ENCODE measurements at places on chromosomes 11 and 22. TPM values are rescaled to one million over a fixed set of nuclear protein-coding genes. Genes with fewer than 3 reads are reported as not detected.

Gene OR51I1
- total RNA-seq = not detected

Gene KREMEN1
- total RNA-seq = 8.1 TPM

Gene CDC42EP2
- total RNA-seq = 24.8 TPM

Gene OR10A2
- not detected for total RNA-seq

Gene TLCD5
- 9.1 TPM for total RNA-seq

Gene RASL10A
- not detected for total RNA-seq

Gene CD3D
- not detected for total RNA-seq

Gene PIWIL4
- total RNA-seq = 1.6 TPM

Gene NCR3LG1
- total RNA-seq = 3.3 TPM

Gene BEST1
- 0.51 TPM for total RNA-seq

Gene GAL
- total RNA-seq = 25.4 TPM

Gene PDE3B
- total RNA-seq = 3.3 TPM

Gene DDX25
- total RNA-seq = not detected

Gene FXYD2
- 57.8 TPM for total RNA-seq

Gene DNAJB7
- not detected for total RNA-seq

Gene MMP13
- total RNA-seq = 0.33 TPM

Gene PAK1
- total RNA-seq = 27.7 TPM

Gene GAL3ST1
- 5.7 TPM for total RNA-seq

Gene PKDREJ
- total RNA-seq = not detected

Gene MPPED2
- total RNA-seq = 0.25 TPM

Gene SLC22A6
- total RNA-seq = not detected

Gene MOGAT2
- total RNA-seq = not detected

Gene FAM227A
- total RNA-seq = 0.65 TPM

Gene INTS4
- total RNA-seq = 17.1 TPM

Gene RAB36
- 4.7 TPM for total RNA-seq

Data from mesangial cell (primary cell).